Caco-2 (cell line): ENCODE measurements at places on chromosomes 16 and 17. TPM values are rescaled to one million over a fixed set of nuclear protein-coding genes. Genes with fewer than 3 reads are reported as not detected.
A peak's percentile ranks its signal among the peaks of the same experiment; 100 is the strongest.

Gene ZNHIT3
- 58.6 and 61.9 TPM in 2 replicates for total RNA-seq

Gene GAST
- 0.75 TPM in 1 of 2 replicates, not detected in the other for total RNA-seq

Gene UBE2G1
- 50.5 and 56.8 TPM in 2 replicates for total RNA-seq

Gene ST6GALNAC1
- total RNA-seq, result 1.6 and 1.7 TPM in 2 replicates

Gene SLC35G6
- not detected in 2 replicates for total RNA-seq

Gene BCL7C
- total RNA-seq, result 15.1 and 17.7 TPM in 2 replicates

Gene NPIPB8
- total RNA-seq, result 0.48 TPM in 1 of 2 replicates, not detected in the other

Gene METRNL
- 33.8 and 40.9 TPM in 2 replicates for total RNA-seq

Gene NOS2
- total RNA-seq, result 19.0 and 21.1 TPM in 2 replicates

Gene SEZ6L2
- 24.1 and 26.3 TPM in 2 replicates for total RNA-seq

Gene CLEC19A
- not detected in 2 replicates for total RNA-seq

Gene KCNG4
- not detected in 2 replicates for total RNA-seq

Gene EPX
- not detected in 2 replicates for total RNA-seq

DNA sequence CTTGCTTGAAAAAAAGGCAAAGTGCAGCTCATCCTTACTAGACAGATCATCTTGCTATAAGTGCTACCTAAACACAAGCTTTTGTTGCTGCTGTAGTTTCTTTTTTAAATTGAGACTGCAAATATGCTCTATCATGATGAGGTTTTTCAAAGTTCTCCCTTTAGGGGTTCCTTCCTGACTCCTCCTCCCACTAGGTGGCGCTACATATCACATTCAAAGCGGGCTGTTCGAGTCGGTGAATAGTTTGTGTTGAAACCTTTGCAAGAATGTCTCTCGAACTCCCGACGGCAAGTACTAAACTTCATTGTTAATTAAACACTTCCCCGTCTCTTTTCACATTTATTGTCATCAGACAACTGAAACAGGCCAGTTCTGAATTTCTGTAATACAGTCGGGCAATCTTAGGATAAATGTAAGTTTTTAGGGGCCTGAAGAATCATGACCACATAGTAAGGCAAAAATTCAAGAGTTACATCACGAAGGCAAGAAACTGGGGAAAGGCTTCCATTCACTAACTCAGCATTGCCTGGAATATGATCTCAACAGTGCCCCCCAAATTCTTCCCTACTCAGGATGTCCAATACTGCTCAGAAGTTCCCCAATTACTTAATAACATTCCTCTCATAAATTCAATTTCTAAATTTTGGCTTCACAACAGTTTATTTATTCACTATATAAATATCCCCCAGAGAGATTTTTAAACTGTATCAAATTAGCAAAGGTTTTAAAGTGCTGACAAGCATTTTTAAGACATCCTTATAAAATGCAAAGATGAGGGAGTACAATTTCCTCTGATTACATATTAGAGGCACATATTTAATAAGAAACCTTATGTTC, 6.7 kb downstream of the HS3ST3A1 start:
- H3K4me3 ChIP-seq, result no peak overlapping the region
- no peak overlapping the region for H3K27ac ChIP-seq
- no peaks in the 10 kb centered on the region for H3K4me1 ChIP-seq
- no peaks in the 10 kb centered on the region for H3K36me3 ChIP-seq
- DNase-seq, result peak; percentile 53
- H3K27me3 ChIP-seq, result no peaks in the 10 kb centered on the region

- no peak overlapping the region for H3K4me3 ChIP-seq
- H3K27ac ChIP-seq, result no peak overlapping the region
- no peak for DNase-seq
Observed at GRCh38 chr17:28992625-28993600, 12.9 kb downstream of the SEZ6 start.

DNA sequence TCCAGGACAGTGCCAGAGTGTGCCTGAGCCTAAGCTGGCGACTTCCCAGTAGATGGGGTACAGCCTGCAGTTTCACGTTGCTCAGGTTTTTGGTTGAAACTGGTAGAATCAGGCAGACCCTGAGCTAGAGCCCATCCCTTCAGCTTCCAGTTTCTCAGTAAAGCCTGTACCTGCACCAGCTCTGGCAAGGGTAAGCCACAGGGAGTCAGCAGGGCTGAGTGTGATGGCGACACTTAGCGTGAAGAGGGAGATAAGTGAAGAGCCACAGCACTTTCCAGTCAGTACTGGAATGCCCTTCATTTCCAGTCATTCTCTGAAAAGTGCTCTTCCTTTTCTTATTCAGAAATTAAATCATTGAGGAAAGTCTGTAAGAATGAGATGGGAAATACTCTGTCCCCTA, 22.4 kb downstream of the PLD6 start:
- H3K4me1 ChIP-seq, result no peaks in the 10 kb centered on the region
- no peak overlapping the region for H3K27ac ChIP-seq
- DNase-seq, result no peak
- no peaks in the 10 kb centered on the region for H3K27me3 ChIP-seq

DNA sequence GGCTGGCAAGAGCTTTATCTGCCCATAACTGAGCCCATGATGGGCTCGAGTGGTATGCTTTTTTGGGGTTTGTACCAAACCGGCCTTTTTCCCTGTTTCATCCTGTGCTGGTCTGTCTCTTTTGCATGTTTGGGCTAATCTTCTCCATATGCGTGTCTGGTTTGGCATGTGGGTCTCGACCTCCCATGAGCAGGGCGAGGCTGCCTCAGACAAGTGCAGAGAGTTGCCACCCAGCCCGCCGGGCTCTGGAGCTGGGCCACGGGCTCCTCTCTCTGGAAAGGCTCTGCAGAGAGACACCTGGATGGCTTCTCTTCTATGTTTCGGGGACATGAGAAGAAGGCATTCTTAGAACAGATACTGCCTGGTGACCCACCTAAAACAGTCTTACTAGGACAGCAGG, 67.8 kb upstream of the TBX2 start:
- H3K4me1 ChIP-seq, result peaks cover 15% of the 10 kb centered on the region
- no peak overlapping the region for H3K4me3 ChIP-seq
- H3K27me3 ChIP-seq, result no peaks in the 10 kb centered on the region

- H3K27me3 ChIP-seq, result no peaks in the 10 kb centered on the region
- H3K4me3 ChIP-seq, result peak overlapping the region; percentile 82
- H3K4me1 ChIP-seq, result peaks cover 12% of the 10 kb centered on the region
Observed at GRCh38 chr16:50025537-50025931, 509 bp downstream of the CNEP1R1 start.

DNA sequence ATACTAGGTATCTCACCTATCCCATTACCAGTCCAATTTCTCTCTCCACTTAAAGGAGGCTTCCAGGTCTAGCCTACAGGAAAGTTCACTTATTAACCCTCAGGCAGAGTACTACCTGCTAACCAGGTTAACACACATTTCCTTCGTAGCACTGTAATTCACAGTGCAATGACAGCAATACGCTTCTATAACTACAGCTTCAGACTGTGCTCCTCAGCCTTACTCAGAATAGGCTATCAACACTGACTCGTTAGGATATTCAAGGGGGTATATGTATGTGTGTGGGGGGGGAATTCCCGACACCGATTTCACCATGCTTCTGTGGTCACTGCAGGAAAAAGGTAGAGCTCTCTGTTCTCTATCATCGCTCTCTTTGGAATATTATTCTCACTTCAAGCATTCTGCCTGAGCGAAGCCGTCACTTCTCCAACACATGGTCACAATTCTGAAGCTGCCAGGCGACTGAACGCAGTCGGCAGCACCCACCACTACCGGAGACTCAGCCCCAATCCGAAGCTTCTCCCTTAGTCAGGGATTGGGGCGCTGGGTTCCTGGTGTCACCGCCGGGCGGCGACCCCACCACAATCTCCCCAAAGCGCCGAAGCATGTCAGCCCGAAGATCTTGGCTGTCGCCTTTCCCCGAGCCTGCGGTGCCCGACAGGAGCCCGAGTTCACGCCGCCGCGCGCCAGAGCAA, 618 bp downstream of the GGA3 start:
- no peaks in the 10 kb centered on the region for H3K27me3 ChIP-seq
- no peaks in the 10 kb centered on the region for H3K4me1 ChIP-seq
- DNase-seq, result no peak
- H3K27ac ChIP-seq, result peak overlapping the region; percentile 100
- H3K4me3 ChIP-seq, result peak overlapping the region; percentile 89

DNA sequence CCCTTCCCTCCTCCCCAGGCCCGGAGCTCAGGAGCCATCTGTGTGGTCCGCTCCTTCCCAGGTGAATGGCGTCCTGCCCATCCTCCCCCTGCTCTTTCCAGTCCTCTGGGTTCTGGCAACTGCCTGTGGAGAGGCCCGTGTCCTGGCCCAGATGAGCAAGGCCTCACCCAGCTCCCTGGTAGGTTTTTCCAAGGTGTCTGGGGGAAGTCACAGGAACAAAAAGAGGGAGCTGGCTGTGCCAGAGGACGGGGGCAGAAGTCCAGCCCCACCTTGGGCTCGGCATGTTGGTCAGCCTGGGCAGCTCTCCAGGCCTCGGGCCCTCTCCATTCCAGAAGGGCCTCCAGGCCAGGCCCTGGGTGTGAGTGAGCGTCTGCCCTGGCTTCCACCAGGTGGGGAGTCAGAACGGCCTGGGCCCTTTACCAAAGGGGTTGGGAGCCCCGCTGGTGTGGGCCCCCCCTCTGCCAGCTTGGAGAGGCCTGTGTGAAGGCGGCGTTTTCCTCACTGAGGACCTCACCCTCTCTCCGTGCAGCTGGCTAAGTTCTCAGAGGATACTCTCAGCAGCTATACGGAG, 25.1 kb downstream of the CASKIN2 start:
- no peaks in the 10 kb centered on the region for H3K4me1 ChIP-seq
- no peak overlapping the region for H3K4me3 ChIP-seq
- H3K27ac ChIP-seq, result no peak overlapping the region
- no peaks in the 10 kb centered on the region for H3K27me3 ChIP-seq
- peaks cover 2% of the 10 kb centered on the region for H3K36me3 ChIP-seq

DNA sequence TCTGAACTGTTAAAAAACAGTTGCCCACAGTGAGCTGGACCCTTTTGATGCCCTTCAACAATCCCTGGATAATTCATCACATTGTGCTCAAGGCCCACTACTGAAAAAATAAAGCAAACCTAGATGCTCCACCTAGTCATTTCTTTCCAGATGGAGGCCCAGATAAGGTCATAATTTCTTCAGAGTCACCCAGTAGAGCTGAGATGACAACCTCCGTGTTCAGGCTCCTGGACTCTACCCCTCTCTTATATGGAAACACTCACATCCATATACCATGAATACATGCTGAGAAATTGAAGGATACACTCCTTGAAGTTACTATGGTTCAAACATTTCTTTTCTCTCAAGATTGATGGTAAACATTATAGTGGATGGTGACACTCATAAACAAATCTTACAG, 2.7 kb upstream of the ABCA3 start:
- H3K36me3 ChIP-seq, result no peaks in the 10 kb centered on the region
- no peak overlapping the region for H3K4me3 ChIP-seq
- 0 out of 2 replicates have a peak, but pooled peaks cover 3% of the 10 kb centered on the region for H3K4me1 ChIP-seq
- DNase-seq, result no peak
- H3K27me3 ChIP-seq, result no peaks in the 10 kb centered on the region

- no peak for DNase-seq
- no peak overlapping the region for H3K27ac ChIP-seq
- H3K4me3 ChIP-seq, result no peak overlapping the region
- no peaks in the 10 kb centered on the region for H3K27me3 ChIP-seq
Observed at GRCh38 chr16:88697831-88698615, 8.2 kb downstream of the RNF166 start.

- H3K27ac ChIP-seq, result no peak overlapping the region
- no peaks in the 10 kb centered on the region for H3K36me3 ChIP-seq
- DNase-seq, result no peak
- H3K4me3 ChIP-seq, result no peak overlapping the region
Observed at GRCh38 chr17:63558441-63558840, 8.2 kb downstream of the DCAF7 start.

- H3K4me3 ChIP-seq, result no peak overlapping the region
- peaks cover 57% of the 10 kb centered on the region for H3K4me1 ChIP-seq
- no peaks in the 10 kb centered on the region for H3K27me3 ChIP-seq
- peak; percentile 80 for DNase-seq
Observed at GRCh38 chr17:17440010-17440843, 36.6 kb upstream of the MED9 start.

- H3K36me3 ChIP-seq, result no peaks in the 10 kb centered on the region
- no peaks in the 10 kb centered on the region for H3K27me3 ChIP-seq
- H3K27ac ChIP-seq, result no peak overlapping the region
- H3K4me3 ChIP-seq, result no peak overlapping the region
Observed at GRCh38 chr17:64240741-64241347, 22.2 kb downstream of the TEX2 start.

- no peaks in the 10 kb centered on the region for H3K27me3 ChIP-seq
- DNase-seq, result no peak
- no peaks in the 10 kb centered on the region for H3K36me3 ChIP-seq
- no peak overlapping the region for H3K4me3 ChIP-seq
Observed at GRCh38 chr17:81197831-81198490, 24.8 kb downstream of the CEP131 start.

DNA sequence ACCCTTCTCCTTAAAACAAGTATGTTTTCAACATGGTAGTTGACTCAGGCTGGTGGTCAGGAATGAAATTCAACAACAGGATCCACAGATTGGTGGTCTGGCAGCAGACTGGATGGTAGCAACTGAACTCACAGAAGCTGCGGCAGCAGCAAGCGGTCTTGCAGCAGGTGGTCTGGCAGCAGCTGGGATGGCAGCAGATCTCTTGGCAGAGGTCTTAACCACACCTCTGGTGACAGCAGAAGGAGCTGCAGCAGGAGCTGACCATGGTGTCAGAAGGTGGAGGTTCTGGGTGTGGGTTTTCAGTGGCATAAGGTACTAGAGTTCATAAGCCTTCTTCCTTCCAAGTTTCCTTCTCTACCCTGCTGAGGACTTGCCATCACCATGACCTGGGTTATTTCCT, 2.2 kb upstream of the KRTAP4-1 start:
- H3K27ac ChIP-seq, result no peak overlapping the region
- no peak for DNase-seq
- peaks cover 8% of the 10 kb centered on the region for H3K4me1 ChIP-seq

GRCh38 chr16:72554935-72555334, 383.0 kb upstream of the PMFBP1 start:
- H3K27me3 ChIP-seq, result no peaks in the 10 kb centered on the region
- H3K4me3 ChIP-seq, result no peak overlapping the region
- DNase-seq, result no peak
- H3K4me1 ChIP-seq, result no peaks in the 10 kb centered on the region

- peak overlapping the region; percentile 98 for H3K27ac ChIP-seq
- peaks cover 63% of the 10 kb centered on the region for H3K4me1 ChIP-seq
- no peaks in the 10 kb centered on the region for H3K27me3 ChIP-seq
- peaks cover 5% of the 10 kb centered on the region; the same call in 1 of the 2 replicates for H3K36me3 ChIP-seq
- DNase-seq, result no peak
- peak overlapping the region; percentile 94 for H3K4me3 ChIP-seq
Observed at GRCh38 chr17:82272495-82273326, 789 bp downstream of the CSNK1D start.

GRCh38 chr16:14522671-14523070, 107.4 kb downstream of the PARN start:
- H3K4me1 ChIP-seq, result no peaks in the 10 kb centered on the region
- H3K4me3 ChIP-seq, result no peak overlapping the region
- H3K27ac ChIP-seq, result no peak overlapping the region
- DNase-seq, result no peak
- H3K36me3 ChIP-seq, result no peaks in the 10 kb centered on the region

- H3K4me1 ChIP-seq, result peaks cover 29% of the 10 kb centered on the region
- DNase-seq, result no peak
- H3K4me3 ChIP-seq, result no peak overlapping the region; the same call in 1 of the 2 replicates
- no peaks in the 10 kb centered on the region; the same call in 1 of the 2 replicates for H3K36me3 ChIP-seq
- H3K27ac ChIP-seq, result peak overlapping the region; percentile 49
- H3K27me3 ChIP-seq, result no peaks in the 10 kb centered on the region
Observed at GRCh38 chr16:58127033-58127556, 2.1 kb downstream of the CFAP20 start.
